SJCRH30 (cell line): ENCODE measurements at places on chromosomes 3 and 15.

GRCh38 chr3:124504332-124505059 lies 225.8 kb upstream of the UMPS start:
- no peak overlapping the region for H3K27ac ChIP-seq
- H3K4me1 ChIP-seq, result 0 out of 2 replicates have a peak, but pooled peaks cover 3% of the 10 kb centered on the region
- no peaks in the 10 kb centered on the region for H3K36me3 ChIP-seq
- no peak overlapping the region for H3K4me3 ChIP-seq
- no peaks in the 10 kb centered on the region for H3K27me3 ChIP-seq
- DNase-seq, result no peak

- no peaks in the 10 kb centered on the region for H3K27me3 ChIP-seq
- peak; percentile 66 for DNase-seq
- no peaks in the 10 kb centered on the region for H3K36me3 ChIP-seq
- H3K4me3 ChIP-seq, result no peak overlapping the region
Measured at GRCh38 chr15:61119556-61119955, 109.5 kb downstream of the RORA start.

DNA sequence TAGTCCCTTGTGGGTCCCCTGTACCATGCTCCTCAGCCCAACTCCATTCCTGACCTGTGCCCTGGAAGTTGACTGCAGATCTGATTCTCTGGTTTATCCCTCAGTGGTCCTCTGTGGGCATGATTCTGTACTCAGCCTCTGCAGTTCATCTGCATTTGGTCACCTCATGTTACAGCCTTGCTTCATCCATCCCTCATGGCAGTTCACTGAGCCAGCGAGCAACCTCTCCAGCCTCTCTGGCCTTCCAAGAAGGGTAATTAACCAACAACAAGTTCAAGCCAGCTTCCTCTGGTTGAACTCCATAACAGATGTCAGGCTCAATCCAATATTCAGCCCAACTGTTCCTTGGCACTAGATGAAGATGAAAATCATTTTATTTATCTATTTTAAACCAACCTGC lies 509.5 kb downstream of the NTRK3 start:
- H3K36me3 ChIP-seq, result no peaks in the 10 kb centered on the region
- H3K4me1 ChIP-seq, result peaks cover 7% of the 10 kb centered on the region
- no peaks in the 10 kb centered on the region for H3K27me3 ChIP-seq

DNA sequence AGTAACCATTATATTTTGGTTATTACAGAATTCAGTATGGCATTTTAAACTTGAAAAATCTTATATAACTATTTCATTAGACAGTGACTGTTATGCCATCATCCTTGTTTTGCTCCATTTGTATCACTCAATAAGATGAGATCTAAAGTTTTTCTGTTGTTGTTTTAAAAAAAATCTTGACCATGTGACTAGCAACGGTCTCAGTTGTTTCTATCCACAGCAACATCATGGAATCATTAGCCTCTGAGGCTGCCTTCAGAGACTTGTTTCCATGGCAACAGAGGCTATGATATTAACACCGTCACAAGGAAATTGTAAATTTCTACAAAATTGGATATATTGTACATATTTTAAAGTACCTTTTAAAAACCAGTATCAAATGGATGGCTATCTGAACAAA lies 129.8 kb downstream of the DLG1 start:
- no peaks in the 10 kb centered on the region for H3K27me3 ChIP-seq
- no peak overlapping the region for H3K4me3 ChIP-seq
- no peaks in the 10 kb centered on the region for H3K36me3 ChIP-seq
- no peak overlapping the region for H3K27ac ChIP-seq

DNA sequence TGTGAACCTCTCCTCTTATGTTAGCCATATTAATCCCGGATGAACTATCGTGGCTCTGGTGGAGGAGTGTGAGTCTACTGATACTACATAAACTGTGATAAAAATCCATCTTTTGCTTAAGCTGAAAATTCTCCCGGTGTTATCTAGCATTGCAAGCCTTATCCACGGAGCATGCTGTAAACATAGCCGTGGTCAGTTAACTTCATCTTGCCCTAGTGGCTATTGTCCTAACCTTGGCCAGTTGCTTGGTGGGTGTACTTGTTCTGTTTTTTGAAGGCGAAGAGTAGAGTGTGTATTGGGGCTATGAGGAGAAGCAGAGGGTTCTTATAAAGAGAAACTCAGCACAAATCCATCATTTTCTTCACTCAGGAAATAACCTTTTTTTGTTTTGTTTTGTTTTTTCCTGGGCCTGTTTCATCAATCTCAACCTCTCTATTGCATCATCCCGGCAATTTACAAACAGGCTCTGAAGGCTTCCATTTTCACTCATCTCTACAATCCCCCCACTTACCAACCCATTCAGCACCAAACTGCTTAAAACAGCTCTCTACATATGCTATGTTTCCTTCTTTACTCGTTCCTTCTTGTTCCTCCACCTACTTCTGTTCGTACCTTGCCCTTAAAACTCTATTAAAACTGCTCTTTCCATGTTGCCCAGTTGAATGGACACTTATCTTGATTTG lies 135.5 kb upstream of the PTX3 start:
- H3K27me3 ChIP-seq, result no peaks in the 10 kb centered on the region
- no peak for DNase-seq
- no peaks in the 10 kb centered on the region for H3K36me3 ChIP-seq
- H3K4me3 ChIP-seq, result no peak overlapping the region

DNA sequence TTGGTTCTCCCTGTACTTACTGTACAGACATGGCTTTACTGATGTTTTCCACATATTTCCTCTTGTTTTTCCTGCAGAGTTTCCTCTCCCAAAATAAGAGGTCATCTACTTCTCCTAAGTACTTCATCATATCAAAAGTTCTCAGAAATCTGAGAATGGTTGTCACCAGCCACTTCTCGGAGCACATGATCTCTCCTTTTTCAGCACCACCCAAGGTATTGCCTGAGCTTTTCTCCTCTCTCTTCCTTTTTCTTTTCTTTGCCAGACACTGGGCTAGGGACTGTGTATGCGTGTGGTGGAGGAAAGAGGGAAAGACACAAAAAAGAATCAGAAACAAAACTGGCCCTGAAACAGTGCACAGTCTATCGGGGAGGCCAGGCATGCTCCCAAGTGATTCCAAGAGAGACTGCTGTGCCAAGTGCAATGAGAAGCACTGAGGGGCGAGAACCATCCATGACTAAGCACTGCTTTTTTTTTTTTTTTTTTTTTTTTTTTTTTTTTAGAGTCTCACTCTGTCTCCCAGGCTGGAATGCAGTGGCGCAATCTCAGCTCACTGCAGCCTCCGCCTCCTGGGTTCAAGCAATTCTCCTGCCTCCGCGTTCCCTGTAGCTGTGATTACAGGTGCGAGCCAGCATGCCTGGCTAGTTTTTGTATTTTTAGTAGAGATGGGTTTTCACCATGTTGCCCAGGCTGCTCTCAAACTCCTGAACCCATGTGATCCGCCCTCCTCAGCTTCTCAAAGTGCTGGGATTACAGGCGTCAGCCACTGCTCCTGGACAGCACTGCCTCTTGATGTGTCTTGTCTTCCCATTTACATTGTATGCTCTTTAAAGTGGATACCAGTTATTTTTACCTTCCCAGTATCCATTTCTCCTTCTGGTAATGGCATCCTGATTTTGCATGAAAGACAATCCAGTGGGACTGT lies 194.0 kb upstream of the FEZF2 start:
- H3K36me3 ChIP-seq, result no peaks in the 10 kb centered on the region
- no peaks in the 10 kb centered on the region for H3K4me1 ChIP-seq
- no peak overlapping the region for H3K4me3 ChIP-seq
- DNase-seq, result no peak
- no peaks in the 10 kb centered on the region for H3K27me3 ChIP-seq
- H3K27ac ChIP-seq, result no peak overlapping the region

GRCh38 chr3:124886168-124887056 lies 753 bp downstream of the ITGB5 start:
- H3K36me3 ChIP-seq, result no peaks in the 10 kb centered on the region
- H3K27me3 ChIP-seq, result no peaks in the 10 kb centered on the region
- peak overlapping the region; percentile 83 for H3K27ac ChIP-seq
- peak; percentile 72 for DNase-seq
- peaks cover 23% of the 10 kb centered on the region for H3K4me1 ChIP-seq

DNA sequence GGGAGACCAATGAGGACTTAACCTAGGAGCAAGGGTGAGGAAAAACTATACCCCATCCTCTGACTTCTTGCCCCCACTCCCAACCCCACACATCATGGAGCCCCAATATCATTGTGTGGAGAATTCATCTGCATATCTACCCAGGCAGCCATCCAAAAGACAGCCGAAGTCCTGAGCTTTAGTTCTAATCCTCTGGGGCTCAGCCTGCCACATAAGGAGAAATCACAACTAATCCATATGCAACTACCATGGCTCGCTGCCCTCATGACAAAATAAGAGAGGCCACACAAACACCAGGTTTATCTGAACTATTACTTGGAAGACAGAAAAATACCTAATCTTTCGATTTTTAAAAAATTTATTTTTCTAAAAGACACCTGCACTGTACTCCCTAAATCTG lies 17.7 kb downstream of the HEXA start:
- no peaks in the 10 kb centered on the region for H3K4me1 ChIP-seq
- no peak overlapping the region for H3K27ac ChIP-seq
- no peaks in the 10 kb centered on the region for H3K27me3 ChIP-seq
- H3K4me3 ChIP-seq, result no peak overlapping the region
- H3K36me3 ChIP-seq, result no peaks in the 10 kb centered on the region
- DNase-seq, result no peak

- no peak for DNase-seq
- no peak overlapping the region for H3K27ac ChIP-seq
- H3K27me3 ChIP-seq, result no peaks in the 10 kb centered on the region
- no peak overlapping the region for H3K4me3 ChIP-seq
- no peaks in the 10 kb centered on the region for H3K4me1 ChIP-seq
Measured at GRCh38 chr3:104368760-104369159, 997.9 kb upstream of the ALCAM start.

GRCh38 chr15:39580485-39581241 lies at the start of gene THBS1:
TSS of gene THBS1 (plus strand) at chr15:39581079. CDS start at chr15:39581858, 779 bp downstream.
- peak within 1 kb of the TSS; percentile 87 for H3K27ac ChIP-seq
- peak; percentile 91 for DNase-seq
- H3K27me3 ChIP-seq, result no peaks in the 10 kb centered on the region
- peaks cover 22% of the 10 kb centered on the region for H3K36me3 ChIP-seq
- H3K4me1 ChIP-seq, result peaks cover 11% of the 10 kb centered on the region

DNA sequence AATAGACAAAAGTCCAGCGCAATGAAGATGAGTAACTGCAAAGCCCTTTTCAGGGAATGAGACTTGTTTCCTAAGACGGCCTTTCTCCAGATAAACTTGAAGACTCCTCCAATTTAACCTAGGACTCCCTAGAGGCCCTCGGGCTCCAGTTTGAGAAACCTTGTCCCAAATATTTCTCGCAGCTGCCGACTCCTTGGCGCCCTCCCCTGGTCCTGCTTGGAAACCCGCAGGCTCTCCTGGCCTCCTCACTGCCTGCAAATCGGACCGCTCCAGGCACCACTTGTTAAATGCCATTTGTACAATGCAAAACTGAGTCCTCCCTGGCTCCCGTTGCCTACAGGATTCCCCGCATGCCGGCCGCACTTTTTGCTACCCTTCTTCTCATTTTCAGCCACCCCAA lies 36.8 kb downstream of the MUC4 start:
- H3K4me1 ChIP-seq, result no peaks in the 10 kb centered on the region
- peak; percentile 35 for DNase-seq
- no peaks in the 10 kb centered on the region for H3K36me3 ChIP-seq
- no peaks in the 10 kb centered on the region for H3K27me3 ChIP-seq
- H3K27ac ChIP-seq, result no peak overlapping the region
- no peak overlapping the region for H3K4me3 ChIP-seq
